Stimulated activated CD4-positive, alpha-beta T cell treated with anti-CD3 and anti-CD28 coated beads, Interleukin-1b, Interleukin-23, amount 100 ng/mL, for 1 hour (primary cell): ENCODE measurements at places on chromosomes 12 and 14.

DNA sequence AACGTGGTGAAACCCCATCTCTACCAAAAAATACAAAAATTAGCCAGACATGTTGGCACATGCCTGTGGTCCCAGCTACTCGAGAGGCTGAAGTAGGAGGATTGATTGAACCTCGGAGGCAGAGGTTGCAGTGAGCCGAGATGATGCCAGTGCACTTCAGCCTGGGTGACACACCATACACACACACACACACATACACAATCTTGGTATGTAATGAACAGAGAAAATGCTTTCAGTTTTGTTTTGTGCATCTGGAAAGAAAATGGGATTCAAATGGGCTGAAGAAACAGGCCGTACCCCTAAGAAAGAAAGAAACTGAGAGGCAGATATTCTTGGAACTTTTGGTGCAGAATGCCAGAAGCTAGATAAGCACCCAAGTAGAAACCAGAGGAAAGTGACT is 107.2 kb downstream of the PDE3A start:
- DNase-seq: no peak

DNA sequence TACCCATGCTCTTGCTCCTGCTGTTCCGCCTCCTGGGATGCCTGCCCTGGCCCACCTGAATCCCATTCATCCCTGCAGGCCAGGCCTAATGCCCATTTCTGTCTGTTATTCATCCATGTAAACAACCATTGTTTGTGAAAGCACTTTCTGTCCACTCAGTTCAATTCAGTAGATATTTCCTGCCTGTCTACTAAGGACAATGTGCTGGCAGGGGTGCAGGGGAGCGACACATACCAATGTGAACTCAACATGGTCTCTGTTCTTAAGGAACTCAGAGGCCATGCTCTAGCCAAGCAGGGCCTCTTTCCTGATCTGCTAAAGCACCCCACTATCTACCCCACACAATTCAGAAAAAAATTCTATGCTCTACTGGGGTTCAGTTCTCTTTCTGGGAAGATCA is 88.5 kb upstream of the ZFP36L1 start:
- DNase-seq: no peak

GRCh38 chr12:46492471-46493085 is 120.0 kb upstream of the SLC38A2 start:
- DNase-seq: no peak

- no peak for DNase-seq
These were observed 49.3 kb downstream of the CDK17 start for GRCh38 chr12:96350982-96351381.

- DNase-seq: no peak
These were observed 24.3 kb downstream of the ZFYVE21 start for GRCh38 chr14:103739793-103740501.

DNA sequence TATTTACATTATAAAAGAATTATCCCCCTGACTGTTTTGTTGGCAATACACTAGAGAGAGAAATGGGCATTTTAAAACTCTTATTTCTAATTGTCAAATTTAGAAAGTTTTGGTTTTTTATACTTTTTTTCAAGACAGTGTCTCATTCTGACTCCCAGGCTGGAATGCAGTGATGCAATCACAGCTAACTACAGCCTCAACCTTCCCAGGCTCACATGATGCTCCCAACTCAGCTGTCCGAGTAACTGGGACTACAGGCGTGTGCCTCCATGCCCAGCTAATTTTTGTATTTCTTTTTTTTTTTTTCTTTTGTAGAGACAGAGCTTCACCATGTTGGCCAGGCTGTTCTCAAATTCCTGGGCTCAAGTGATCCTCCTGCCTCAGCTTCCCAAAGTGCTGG is 8.3 kb upstream of the OR11H6 start:
- no peak for DNase-seq

- DNase-seq: no peak
These were observed 176.7 kb downstream of the PPM1H start for GRCh38 chr12:62758216-62758615.

DNA sequence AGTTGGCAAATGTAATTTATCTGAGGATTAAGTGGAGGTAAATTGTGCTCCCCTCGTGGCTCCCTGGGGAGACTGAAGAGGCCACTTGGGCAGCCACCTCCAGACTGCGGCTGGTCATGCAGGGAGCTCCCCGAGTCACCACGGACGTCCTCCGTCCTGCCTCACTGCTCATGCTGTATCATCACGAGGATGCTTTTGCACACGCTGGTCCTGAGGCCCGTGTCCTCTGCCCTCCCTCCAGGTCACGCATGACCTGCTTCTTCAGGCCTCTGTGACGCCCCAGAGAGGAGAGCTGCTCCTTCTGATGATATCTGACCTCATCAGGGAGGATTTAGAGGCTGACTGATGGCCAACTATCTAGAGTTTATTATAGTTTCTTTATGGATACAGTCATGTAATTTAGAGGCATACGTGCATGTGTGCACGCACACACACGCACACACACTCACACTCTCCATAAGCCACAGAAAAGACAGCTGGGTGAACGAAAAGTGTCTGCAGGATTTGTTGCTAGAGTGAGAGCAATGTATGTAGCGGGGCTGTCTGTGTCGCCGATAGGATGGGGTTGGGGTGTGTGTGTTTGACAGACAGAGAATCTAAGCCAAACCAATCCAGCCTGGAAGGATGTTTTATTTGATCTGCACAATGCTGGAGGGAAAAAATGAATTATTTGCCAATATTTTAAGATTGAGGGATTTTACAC is 160.0 kb downstream of the ADGRD1 start:
- no peak for DNase-seq

DNA sequence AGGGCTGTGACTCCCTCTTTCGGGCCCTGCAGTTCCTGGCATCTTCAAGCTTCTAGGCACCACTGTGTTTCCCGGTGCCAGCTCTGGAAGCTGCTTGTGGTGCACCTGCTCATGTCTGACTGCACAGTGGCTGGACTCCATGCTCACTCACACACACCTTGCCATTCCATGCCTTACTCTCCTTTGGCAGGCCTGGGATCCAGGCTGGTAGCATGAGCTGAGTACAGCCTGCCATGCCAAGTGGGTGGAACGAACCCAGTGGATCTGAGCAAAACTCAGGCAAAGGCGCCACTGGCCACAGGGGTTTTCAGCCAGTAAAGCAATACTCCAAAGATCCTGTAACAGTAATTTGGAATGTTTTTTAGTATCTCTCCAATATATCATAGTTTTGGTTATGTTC is 902.7 kb upstream of the USP15 start:
- DNase-seq: no peak

DNA sequence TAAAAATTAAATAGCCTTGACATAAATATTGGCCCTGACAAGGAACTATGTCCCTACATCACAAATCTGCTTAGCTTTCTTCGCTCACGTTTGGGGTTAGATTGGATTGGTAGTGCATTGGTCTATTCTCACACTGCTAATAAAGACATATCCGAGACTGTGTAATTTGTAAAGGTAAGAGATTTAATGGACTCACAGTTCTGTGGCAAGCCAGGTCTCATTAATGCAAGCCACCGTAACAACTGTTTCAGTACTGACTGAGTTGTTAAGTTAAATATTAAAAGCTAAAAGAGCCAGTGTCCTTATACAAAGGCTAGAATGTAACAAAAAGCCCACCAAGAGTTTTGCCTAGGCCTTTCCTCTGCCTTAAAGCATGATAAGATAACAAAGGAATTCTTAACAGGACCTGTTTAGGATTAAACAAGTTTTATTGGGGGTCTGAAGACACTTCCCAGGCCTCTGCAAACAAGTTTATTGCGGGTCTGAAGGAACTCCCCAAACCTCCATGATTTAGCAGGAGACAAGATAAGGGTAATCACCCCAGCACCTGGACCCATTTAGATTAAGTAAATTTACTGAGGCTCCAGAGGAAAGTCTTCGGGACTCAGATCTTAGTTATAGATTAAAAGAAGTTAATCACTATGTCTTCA is 88.2 kb upstream of the PTGDR start:
- DNase-seq: no peak
